Naive B cell (primary cell): ENCODE measurements at places on chromosomes 2 and 18.
A peak's percentile ranks its signal among the peaks of the same experiment; 100 is the strongest.

DNA sequence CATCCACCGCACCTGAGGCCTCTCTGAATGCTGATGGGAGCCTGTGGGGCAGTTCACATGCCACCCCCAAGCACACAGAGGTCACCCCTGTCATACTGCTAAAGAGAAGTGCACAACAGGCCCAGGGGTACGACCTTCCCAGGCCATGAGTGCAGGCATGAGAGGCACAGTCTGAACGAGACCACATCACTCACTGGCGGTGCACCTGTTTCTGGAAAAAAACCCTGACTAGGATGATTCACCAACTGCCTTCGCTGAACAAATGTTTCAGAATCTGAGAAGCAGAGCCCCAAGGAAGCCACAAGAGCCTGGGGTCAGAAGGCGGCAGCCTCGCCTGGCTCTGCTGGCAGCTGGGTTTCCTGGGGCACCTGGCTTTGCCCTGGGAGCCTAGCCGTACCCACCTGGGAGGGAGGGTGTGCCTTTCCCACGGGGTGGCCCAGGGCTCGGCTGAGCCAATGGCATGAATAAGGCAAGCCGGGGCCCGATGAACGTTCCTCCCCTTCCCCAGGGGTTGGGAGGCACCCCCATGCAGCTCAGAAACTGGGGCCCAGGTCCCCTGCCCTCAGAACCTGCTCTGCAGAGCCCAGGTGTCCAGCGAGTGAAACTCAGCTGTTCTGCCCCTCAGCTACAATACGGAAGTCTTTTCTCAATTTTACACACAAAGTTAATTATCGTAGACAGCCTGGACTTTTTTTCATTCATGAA, 73.8 kb downstream of the HDAC4 start:
- no peak for DNase-seq

GRCh38 chr2:151111599-151112278, 149.9 kb downstream of the RBM43 start:
- DNase-seq = no peak

- peak; percentile 50 for DNase-seq
These were observed 59.9 kb downstream of the SUMO1 start for GRCh38 chr2:202178346-202178958.

GRCh38 chr2:149346272-149346671, 15.9 kb downstream of the LYPD6 start:
- DNase-seq = no peak

GRCh38 chr2:72781480-72781879, 44.4 kb downstream of the EXOC6B start:
- DNase-seq = no peak

DNA sequence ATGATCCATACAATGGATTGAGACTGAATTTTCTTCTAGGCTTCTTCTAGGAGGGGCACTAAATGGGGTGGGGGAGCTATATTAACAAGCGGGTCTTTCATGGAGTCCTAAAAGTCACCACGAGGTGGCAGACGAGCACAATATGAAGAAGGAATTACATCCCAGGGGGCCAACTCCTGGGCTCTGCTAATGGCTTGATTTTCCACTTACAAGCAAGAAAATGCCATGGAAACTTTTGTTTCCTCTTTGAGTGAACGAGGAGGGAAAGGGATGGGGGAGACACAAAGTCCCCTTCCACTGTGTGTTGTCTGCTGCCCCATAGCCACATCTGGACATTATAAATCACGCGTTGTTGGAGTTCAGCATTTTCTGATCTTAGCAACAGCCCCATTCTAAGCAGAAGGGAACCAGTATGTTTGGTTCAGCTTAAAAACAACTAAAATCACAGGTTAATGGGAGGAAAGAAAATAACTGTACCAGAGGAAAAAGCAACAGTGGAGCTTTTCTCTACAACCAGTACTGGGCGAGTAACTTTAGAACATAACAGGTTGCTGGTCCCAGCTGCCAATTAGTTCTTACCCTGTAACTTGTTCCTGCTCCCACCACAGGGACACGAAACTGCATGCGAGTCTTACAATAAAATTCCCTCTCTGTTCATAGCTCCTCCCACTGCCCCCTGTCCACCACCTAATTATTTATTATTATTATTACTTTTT, 285.0 kb upstream of the PARD3B start:
- no peak for DNase-seq

GRCh38 chr2:709138-709765, 32.0 kb upstream of the TMEM18 start:
- no peak for DNase-seq

GRCh38 chr2:127695491-127696472, 5.5 kb upstream of the SFT2D3 start:
- DNase-seq = peak; percentile 57

DNA sequence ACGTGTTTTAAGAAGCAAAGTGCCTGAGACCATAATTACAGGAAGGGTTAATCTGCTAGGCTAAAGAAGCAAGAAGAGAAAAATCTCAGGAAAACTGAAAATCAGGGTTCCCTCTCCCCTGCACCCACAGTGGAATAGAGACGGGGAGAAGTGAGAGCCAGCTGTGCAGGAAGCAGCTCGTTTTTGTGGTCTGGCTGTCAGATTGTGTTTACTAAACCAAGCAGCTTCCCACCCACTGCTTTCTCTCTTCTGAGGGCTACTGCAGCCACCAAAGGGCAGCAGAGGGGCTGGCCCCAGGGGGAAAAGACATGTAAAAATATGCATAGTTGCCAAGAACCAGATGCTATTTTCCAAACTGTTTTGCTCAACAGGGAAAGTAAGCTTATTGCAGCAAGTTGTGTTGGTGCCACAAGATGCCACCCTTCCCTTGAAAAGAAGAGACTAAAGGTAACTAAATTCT, 72.6 kb upstream of the THUMPD2 start:
- no peak for DNase-seq

- no peak for DNase-seq
These were observed 33.1 kb upstream of the EN1 start for GRCh38 chr2:118880501-118880900.

DNA sequence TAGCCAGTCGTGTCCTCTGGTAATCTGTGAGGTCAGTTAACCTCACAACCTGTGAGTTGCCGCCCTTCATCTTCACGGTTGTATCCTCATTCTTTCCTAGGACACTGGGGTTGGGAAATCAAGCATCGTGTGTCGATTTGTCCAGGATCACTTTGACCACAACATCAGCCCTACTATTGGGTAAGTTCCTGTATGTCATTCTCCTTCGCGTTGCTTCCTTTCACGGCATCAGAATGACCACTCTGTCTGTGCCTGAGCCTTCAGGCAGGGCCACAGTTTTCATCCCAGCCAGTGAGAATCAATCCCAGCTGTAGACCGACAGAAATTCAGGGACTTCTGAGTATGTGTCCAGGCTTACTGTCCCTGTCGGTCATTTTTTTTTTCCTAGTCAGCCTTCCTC, 67.1 kb downstream of the RAB31 start:
- no peak for DNase-seq

DNA sequence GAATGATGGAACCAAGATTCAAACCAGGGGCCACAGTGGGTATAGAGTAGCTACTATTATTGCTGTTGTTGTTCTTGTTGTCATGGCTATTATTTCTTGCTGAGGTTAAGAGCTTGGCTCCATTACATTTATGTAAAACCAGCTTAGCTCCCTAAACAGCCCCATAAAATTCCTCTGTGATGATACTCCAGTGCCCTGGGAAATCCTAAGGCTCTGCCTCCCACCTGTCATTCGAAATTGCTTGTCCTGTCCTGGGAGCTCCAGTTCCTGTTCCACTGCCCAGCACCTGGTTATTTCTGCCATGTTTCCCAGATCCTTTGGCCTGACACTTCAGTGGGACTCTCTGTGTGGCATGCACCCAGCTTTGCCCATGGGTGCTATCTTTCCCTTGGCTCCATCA, 27.8 kb upstream of the NCOA1 start:
- DNase-seq = no peak

- DNase-seq = no peak
These were observed 694.6 kb downstream of the CPS1 start for GRCh38 chr2:211251016-211251415.

DNA sequence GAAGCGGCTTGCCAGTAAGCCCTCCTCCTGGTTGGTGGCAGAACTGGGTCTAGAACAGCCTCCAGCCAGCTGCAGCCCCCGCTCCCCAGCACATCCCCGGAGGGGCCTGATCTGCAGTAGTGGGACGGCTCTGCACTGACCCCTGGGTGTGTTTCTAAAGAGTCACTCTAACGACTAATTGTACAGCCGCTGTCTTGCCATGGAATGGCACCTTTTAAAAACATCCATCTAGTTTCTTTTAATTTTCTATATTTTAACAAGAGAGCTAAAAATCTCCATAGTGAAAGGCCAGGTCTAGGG, 82.0 kb downstream of the MTCL1 start:
- DNase-seq = no peak

DNA sequence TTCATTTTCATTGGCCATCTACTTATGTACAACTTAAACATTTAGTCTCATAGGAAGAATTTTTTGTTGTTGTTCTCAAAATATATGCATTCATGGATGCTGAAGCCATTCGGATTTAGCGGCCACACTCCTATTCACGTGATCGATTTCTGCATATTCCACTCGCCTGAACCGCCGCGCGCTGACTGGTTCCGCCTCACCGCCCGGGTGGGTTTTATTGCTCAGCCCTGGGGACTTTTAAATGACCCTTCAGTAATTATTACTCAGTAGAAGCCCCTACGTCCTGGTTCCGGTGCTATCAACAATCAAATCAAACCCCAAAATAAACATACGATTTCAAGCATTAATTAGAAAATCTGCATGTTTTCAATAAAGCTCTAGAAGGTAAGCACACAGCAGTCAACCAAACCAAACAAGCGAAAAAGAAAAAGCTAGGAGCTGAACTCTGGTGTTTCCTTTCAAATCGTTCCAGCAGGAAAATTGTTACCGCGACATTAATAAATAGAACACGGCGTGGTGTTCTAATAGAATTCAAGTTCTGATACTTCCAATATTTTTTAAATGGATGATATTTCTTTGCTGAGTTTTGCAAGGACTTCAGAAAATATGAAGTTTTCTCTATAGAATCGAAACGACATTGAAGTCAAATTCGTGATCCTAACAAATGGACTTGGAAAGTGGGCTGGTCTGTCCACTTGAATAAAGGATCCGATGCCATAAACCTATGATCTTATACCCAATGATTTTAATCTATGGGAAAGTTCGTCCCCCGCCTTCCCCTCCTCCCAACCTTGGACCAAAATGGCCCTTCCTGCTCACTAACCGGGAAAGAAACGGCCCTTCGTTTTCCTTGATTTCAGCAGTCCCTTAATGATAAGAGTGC, 9.3 kb downstream of the PAX3 start:
- no peak for DNase-seq

- no peak for DNase-seq
These were observed 2.4 kb upstream of the ID2 start for GRCh38 chr2:8679567-8679826.

- DNase-seq = no peak
These were observed 40.8 kb upstream of the SCLY start for GRCh38 chr2:238019962-238020361.

GRCh38 chr2:118642501-118642900, 204.9 kb downstream of the EN1 start:
- no peak for DNase-seq

- no peak for DNase-seq
These were observed 99.5 kb downstream of the DYSF start for GRCh38 chr2:71552861-71553301.

DNA sequence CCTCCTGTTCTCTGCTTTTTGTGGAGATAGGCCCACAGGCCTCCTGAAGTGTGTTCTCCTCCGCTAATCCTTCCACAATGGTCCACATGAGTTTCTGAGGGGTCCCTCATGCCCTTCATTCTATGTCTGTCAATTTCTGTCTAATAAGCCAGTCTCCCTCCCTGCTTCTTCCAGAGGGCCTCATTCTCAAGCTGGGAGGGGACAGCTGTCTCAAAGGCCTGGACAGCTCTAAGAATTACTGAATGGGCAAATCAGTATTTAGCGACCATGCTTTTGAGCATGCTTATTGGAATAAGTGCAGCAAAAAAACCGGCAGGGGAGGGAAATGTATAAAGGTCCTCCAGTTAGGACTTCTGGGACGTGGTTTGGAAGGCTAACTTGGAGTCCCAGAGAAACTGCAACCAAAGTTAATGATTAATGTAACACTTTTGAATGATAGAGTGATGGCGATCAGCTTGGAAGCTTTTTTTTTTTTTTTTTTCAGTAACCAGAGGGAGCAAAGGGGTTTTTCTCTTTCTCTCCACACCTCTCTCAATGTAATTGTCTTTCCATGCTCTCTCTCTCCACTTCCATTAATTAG, 890.7 kb upstream of the POU3F3 start:
- no peak for DNase-seq

- DNase-seq = no peak
These were observed 385.2 kb downstream of the CDH7 start for GRCh38 chr18:66136039-66136438.

GRCh38 chr2:69298261-69298660, 88.8 kb downstream of the GFPT1 start:
- DNase-seq = no peak

GRCh38 chr2:64748561-64748960, 94.8 kb upstream of the SERTAD2 start:
- no peak for DNase-seq

DNA sequence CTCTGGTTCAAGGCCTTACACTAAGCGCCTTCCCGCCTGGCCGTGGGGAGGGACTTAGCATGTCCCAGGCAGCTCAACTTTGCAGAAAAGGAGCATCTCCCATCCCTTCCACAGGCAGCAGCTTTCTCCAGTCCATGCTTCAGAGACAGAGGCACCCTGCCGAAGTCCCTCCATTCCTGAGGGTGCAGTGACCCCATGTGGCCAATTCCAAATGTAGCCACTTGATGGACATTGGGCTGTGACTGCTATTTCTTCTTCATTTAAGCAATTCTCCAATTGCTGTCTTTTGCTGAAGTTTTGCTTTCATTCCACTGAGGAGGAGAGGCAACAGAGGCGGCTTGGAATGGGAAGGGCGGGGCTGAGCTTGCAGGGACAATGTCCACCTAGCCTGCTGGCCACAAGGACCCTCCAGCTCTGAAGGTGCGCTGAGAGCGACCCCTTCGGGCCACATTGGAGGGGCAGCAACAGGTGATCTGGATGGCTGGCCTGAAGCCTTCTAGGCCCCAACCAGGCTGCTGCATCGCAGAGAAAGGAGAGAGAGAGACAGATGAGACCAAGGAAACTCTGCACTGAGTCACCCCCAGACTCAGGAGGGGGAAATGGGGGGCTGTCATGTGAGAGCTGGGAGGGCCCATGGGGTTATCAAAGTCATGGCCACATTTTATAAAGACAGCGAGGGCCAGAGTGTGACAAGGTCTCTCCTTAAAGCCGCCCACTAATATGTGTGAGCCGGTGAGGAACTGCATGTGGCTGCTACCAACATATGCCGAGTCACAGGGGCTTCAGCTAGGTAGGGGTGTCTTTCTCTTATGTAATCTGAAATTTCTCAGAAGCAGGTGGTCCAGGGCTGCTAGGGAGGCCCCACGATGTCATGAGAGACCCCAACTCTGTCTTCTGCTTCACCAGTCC, 61.3 kb downstream of the LONRF2 start:
- no peak for DNase-seq

DNA sequence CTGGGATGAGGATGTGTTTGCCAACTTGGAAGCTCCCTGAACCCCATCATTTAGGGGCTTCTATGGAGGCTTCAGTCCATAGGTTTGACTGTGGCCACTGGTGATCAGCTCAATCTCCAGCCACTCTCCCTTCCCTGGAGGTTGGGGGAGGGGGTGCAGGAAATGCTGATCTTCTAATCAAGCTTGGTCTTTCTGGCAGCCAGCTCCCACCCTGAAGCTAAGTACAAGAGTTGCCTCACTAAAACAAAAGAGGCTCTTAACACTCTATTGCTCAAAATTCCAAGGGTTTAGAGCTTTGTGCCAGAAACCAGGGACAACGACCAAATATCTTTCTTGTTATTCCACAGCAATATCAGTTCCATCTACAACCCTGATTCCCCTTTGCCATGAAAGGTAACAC, 19.4 kb upstream of the MPPE1 start:
- DNase-seq = no peak

- no peak for DNase-seq
These were observed 205 bp downstream of the TET3 start for GRCh38 chr2:73984922-73985307.
